ENCODE measurements at places on chromosomes 16 and 17.

DNA sequence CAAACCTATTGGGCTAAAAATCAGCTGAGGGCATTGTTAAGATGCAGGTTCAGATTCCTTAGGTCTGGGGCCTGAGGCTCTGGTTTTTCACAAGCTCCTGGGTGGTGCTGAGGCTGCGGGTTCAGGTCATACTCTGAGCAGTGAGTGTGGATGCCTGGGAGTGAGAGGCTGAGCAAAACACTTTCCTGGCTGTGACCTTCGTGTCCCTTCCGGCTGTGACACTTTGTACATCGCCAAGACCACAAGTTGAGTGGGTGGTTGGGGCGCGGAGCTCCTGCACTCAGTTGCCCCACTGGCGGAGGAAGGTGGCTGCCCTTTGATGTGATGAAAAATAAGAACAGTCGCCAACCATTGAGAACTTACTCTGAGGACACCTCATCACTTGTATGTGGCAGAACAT lies 24.8 kb downstream of the CCR7 start:
- no peak for DNase-seq

GRCh38 chr17:73427198-73427597 lies 115.4 kb upstream of the CDC42EP4 start:
- DNase-seq: no peak

GRCh38 chr17:33868899-33869298 lies 386.2 kb upstream of the CCL2 start:
- DNase-seq: no peak

DNA sequence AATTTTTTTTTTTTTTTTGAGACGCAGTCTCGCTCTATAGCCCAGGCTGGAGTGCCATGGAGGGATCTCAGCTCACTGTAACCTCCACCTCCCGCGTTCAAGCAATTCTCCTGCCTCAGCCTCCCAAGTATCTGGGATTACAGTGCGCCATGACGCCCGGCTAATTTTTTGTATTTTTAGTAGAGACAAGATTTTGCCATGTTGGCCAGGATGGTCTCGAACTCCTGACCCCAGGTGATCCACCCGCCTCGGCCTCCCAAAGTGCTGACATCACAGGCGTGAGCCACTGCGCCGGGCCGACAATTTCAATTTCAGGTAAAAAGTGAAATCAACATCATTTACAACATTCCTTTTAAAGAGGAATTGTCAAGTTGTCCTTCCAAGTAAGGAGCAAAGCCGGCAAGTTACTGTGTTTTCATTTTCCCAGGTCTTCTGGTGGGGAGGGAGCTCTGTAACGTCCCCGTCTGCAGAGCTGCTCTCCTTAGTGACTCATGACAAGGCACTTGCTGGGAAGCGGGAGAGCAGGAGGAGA lies 873 bp downstream of the NPLOC4 start:
- no peak for DNase-seq

DNA sequence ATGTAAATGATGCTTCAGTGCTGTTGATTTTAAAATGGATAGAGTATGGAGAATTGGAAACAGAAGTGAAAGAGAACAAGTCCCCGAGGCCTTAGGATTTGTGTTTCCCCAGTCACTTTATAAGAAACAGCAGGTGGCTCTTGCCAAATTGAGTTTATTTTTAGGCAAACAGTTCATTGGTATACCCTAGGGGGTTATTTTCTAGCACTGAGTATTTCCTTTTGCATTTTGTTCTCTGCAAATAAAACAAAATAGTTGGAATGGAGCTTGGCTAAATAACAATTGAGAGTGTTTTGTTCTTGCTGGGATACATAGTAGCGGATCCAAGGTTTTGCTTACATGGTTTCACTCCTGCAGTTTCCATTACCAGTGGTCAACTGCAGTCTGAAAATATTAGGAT lies 591.1 kb upstream of the C16orf82 start:
- no peak for DNase-seq

DNA sequence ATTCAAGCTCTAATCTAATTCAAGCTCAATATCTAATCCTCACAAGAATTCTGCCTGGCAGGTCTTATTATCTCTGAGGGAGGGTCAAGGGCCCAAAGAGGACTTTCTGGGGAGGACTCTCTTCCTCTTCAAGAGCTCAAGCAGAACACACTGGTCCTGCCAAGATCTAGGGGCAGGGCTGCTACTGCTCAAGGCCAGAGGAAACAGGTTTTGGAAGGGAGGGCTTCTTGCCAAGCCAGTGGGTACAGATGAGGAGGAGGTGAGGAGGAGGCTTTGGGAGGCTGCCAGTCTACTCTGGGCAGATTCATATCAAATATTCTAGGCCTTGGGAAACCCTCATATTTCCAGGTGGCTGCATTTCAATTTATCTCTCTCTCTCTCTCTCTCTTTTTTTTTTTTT lies 51.8 kb upstream of the IL34 start:
- no peak for DNase-seq

GRCh38 chr17:1449412-1449967 lies 6.5 kb downstream of the CRK start:
- DNase-seq: no peak

GRCh38 chr17:42563543-42563942 lies 1.6 kb downstream of the COASY start:
- DNase-seq: no peak

- no peak for DNase-seq
Observed at GRCh38 chr17:17388657-17389496, 85.7 kb downstream of the NT5M start.

GRCh38 chr17:78111016-78111726 lies 17.4 kb downstream of the TMC6 start:
- no peak for DNase-seq

DNA sequence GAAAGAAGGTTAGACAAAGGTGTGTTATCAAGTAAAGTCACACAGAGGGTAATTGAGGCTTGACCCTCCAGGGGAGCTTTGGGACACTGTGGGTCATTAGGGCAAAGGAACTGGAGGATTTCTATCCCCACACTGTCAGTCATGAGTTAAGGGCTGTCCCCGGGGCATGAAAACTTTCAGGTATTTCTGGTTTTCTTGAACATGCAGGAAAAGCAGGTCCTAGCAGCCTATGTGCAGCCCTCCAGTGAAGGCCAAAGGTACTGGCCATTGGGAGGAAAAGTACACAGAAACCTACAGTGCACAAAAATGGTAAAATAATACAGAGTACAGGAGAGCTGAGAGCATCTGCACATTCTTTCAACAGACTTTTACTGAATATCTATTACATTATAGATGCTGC lies 44.4 kb upstream of the SCNN1B start:
- DNase-seq: no peak

DNA sequence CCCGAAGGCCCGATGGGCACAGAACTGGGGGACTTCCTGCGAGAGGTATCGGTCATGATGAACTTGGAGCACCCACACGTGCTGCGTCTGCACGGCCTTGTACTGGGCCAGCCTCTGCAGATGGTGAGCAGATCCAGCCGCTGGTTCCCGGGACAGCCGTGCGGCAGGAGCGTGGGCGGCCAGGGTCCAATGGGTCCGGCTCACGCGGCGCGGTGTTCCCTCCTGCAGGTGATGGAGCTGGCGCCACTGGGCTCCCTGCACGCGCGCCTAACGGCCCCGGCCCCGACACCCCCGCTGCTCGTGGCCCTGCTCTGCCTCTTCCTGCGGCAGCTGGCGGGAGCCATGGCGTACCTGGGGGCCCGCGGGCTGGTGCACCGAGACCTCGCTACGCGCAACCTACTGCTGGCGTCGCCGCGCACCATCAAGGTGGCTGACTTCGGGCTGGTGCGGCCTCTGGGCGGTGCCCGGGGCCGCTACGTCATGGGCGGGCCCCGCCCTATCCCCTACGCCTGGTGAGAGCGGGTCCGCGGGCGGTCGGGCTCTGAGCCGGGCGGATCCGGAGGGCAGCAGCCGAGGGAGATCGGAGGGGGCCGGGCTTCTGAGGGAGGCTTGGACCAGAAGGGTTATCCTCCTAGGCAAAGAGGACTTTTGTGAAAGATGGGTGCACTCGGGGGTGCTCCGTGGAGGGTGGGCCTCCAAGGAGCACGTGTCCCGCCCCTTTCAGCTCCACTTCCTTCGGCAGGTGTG lies 3.0 kb downstream of the TNK1 start:
- no peak for DNase-seq

- no peak for DNase-seq
Observed at GRCh38 chr16:85204242-85205010, 92.2 kb upstream of the CIBAR2 start.

GRCh38 chr17:77312061-77312701 lies 171.4 kb downstream of the SEC14L1 start:
- DNase-seq: no peak

- DNase-seq: no peak
Observed at GRCh38 chr17:29549177-29549923, 17.5 kb downstream of the ABHD15 start.

GRCh38 chr17:42537826-42538451 lies 1.9 kb downstream of the NAGLU start:
- no peak for DNase-seq

DNA sequence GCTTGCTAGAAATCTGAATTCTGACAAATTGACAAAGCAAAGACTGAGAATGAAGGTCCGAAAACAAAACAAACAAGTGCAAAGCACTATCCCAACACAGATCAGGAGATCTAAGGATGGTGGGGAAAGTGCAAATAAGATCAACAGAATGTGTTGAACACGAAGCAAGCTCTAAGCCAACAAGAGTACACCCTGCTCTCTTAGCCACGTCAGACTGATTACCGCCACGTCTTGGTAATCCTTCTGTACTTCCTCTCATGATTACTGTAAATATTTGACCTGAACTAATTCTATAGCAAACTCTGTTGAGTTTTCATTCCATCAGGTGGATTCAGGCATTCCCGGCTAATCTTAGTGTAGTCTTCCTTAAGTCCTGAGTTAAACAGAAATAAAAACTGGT lies 34.3 kb upstream of the ERCC4 start:
- no peak for DNase-seq

GRCh38 chr16:2465653-2466415 lies 5.3 kb upstream of the NTN3 start:
- no peak for DNase-seq
